ENCODE measurements at places on chromosomes 2 and 18. TPM values are rescaled to one million over a fixed set of nuclear protein-coding genes. Genes with fewer than 3 reads are reported as not detected.

The MC5R gene
- 0.13 TPM for polyA plus RNA-seq

The RESP18 gene
- not detected for polyA plus RNA-seq

The DLGAP1 gene
- polyA plus RNA-seq, result 5.0 TPM

The FLACC1 gene
- polyA plus RNA-seq, result 2.9 TPM

The MATN3 gene
- polyA plus RNA-seq, result 2.5 TPM

The NT5C1B gene
- 0.71 TPM for polyA plus RNA-seq

The EGR4 gene
- polyA plus RNA-seq, result not detected

The EFEMP1 gene
- 86.6 TPM for polyA plus RNA-seq

The GRB14 gene
- polyA plus RNA-seq, result 44.8 TPM

The STPG4 gene
- polyA plus RNA-seq, result 0.30 TPM

The FSIP2 gene
- polyA plus RNA-seq, result 2.7 TPM

The RMDN2 gene
- 10.9 TPM for polyA plus RNA-seq

The SKA1 gene
- polyA plus RNA-seq, result 6.8 TPM

The IL1RL2 gene
- polyA plus RNA-seq, result 1.4 TPM

The SFT2D3 gene
- not detected for polyA plus RNA-seq

The STEAP3 gene
- polyA plus RNA-seq, result 1.5 TPM

The PLEK gene
- polyA plus RNA-seq, result 4.7 TPM

The LONRF2 gene
- 3.4 TPM for polyA plus RNA-seq

The LRATD1 gene
- polyA plus RNA-seq, result 24.0 TPM

The HES6 gene
- 8.5 TPM for polyA plus RNA-seq

The LCT gene
- 0.04 TPM for polyA plus RNA-seq

The EFHD1 gene
- 58.4 TPM for polyA plus RNA-seq

The KLHL30 gene
- polyA plus RNA-seq, result 0.36 TPM

The UCN gene
- 1.6 TPM for polyA plus RNA-seq

The POTEC gene
- 0.09 TPM for polyA plus RNA-seq

The CYP27C1 gene
- 9.5 TPM for polyA plus RNA-seq

The CENPO gene
- polyA plus RNA-seq, result 20.9 TPM

The MBOAT2 gene
- polyA plus RNA-seq, result 70.2 TPM

The SLC30A3 gene
- 10.8 TPM for polyA plus RNA-seq

The MERTK gene
- polyA plus RNA-seq, result 18.3 TPM

The B3GNT7 gene
- 3.0 TPM for polyA plus RNA-seq

Measured in renal pelvis (tissue), 12 donors.